ENCODE measurements at places on chromosomes 2 and 18. TPM values are rescaled to one million over a fixed set of nuclear protein-coding genes. Genes with fewer than 3 reads are reported as not detected.

Gene TYMS
- total RNA-seq = 4.8 TPM

Gene SOX11
- not detected for total RNA-seq

Gene MEIS1
- 418 TPM for total RNA-seq

Gene SF3B6
- 55.0 TPM for total RNA-seq

Gene SSB
- total RNA-seq = 73.4 TPM

Gene GPC1
- total RNA-seq = 49.5 TPM

Gene POTEC
- not detected for total RNA-seq

DNA sequence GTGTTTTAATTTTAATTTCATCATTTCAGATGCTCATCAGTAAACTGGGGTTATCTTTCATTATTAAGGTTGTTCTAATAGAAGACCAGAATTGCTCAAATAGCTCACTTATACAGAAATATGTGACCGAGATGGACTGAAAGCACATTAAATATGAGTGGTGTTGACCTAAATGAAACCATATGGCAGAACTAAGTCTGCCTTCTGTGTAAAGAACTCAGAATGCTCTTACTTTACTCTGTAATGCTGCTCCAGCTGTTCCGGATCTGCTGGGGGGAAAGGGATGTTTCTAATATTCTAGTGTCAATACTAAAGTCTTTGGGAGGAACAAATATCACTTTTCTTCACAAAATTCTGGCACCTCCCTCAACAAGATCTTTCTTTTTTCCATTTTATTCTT lies 131.0 kb downstream of the DPP4 start:
- DNase-seq = no peak

DNA sequence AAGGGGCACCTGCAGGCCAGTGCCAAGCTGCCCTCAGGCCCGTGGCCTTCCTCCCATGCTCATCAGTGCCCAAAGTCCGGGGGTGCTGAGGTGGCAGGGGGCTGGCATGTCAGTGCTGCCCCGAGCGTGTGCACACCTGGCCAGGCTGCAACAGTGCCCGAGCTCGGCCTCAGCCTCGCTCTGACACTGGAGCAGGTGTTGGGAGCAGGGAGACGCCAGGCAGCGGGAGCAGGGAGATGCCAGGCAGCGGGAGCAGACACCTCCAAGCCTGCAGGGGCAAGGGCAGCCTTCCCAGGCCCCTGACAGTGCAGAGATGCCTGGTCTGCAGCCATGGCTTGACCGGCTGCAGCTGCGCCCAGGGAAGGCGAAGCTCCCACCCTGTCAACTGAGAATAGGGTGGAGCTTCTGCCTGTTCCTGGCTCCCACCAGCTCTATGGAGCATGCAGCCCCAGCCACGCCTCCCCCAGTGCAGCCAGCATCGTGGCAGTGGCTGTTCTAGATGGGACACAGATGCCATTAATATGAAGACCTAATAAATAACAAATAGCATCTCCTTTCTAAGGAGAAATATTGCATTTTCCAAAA lies 82.4 kb downstream of the DTNB start:
- no peak for DNase-seq

- DNase-seq = no peak
Observed at GRCh38 chr18:8507361-8507760, 101.9 kb upstream of the RAB12 start.

DNA sequence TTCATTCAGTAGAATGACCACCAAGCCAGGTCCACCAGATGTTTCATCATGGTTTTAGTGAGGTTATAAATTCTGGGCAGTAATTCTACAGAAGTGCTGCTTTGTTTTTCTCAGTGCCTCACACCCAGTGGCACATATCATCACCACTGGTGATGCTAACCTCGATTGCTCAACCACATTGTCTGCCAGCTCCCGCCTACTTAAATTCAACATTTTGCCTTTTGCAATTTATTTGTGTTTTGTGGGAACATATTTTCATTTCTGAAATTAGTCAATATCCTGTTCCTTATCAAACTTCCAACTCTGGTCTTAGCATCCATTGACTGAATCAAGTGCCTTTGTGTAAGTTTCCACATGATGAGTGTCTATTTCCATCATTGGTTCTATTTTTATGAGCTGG lies 62.3 kb upstream of the TMEM178A start:
- DNase-seq = no peak

DNA sequence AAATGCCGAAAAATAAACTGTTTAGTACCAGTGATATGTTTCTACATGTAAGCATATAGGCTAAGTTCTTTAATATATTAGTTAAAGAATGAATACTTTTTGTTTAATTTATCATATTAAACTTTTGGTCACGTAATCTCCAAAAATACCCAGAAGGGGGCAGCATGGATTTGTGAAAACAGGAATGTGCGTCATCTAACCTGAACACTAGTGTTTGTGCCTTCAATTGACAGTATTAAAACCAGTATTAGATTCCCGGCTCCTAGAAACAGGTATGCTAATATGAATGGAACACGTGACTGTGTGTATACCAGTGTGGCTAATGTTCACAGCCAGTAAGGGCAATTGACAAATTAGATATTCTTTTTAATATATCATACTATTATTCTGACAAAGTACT lies 51.8 kb downstream of the WDR7 start:
- no peak for DNase-seq

DNA sequence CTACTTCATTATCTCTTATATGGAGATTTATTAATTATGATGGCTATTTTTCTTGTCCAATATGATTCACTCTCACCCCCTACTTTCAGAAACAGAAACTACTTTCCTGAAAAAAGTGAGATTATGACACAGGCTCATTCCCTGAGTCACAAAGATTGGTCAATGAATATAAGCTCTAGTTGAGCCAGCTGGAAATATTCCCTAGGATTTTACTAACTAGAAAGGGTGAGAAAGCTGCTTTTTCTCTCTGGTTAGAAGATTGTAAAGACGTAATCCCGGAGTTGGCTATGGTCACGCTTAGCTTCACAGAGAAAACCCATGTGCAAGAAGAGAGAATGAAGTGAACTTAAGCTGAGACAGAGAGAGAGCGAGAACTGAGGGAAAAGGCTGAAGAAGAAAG lies 223.7 kb upstream of the SMAD7 start:
- DNase-seq = peak; percentile 30

- DNase-seq = no peak
Observed at GRCh38 chr2:138602166-138602460, 100.5 kb downstream of the SPOPL start.

GRCh38 chr2:80012061-80012460 lies 292.5 kb downstream of the LRRTM1 start:
- no peak for DNase-seq

- DNase-seq = no peak
Observed at GRCh38 chr2:98356729-98357128, 10.5 kb downstream of the CNGA3 start.

- DNase-seq = no peak
Observed at GRCh38 chr2:59277671-59278070, 1036.5 kb upstream of the FANCL start.

All from uterus (tissue), 4 donors.